Amniotic stem cell (primary cell): ENCODE measurements at places on chromosomes 6 and 20.

GRCh38 chr6:1605004-1605892 lies 4.5 kb upstream of the FOXC1 start:
- no peak for DNase-seq

GRCh38 chr20:49937027-49937929 lies 1.1 kb downstream of the RNF114 start:
- no peak for DNase-seq

- DNase-seq, result no peak
Measured at GRCh38 chr20:38325905-38326304, 20.4 kb upstream of the LBP start.

- no peak for DNase-seq
Measured at GRCh38 chr20:59350330-59351156, 50.1 kb downstream of the EDN3 start.

DNA sequence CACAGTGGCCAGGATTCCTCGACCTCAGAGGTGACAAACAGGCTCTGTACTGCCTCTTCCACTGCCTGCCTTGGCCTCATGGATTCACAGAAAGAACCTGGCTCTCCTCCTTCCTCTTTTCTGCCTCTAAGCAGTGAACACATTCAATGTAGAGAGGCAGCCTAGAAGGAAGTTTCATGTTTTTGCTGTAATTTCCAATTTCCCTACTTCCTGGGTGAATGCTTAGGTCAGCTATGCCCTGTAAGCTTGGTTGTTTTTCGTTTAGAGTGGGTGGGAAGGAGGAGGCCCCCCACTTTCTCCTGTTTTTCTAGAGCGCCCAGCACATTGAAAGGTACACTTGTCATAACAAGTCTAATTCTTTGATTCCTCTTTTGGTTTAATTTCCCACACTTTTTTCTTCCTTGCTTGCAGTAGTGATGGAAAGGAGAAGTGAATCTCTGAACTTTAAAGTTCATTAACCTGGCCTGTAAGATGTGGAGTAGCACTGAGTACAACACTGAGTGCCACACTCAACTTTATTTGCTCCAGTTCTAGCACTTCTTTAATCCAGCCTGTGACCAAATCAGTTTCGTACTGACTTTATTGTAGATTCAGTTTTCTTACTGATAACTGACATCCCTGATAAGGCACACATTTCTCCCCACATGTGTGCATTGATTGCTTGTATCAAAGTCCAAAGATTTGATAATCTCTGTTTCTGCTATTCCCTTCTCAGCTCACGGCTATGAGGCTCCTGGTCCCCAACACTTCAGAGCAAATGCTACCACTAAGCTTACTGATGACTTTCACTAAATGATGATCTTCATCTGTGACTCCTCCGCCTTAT lies 100.0 kb upstream of the MAN1A1 start:
- DNase-seq, result no peak

DNA sequence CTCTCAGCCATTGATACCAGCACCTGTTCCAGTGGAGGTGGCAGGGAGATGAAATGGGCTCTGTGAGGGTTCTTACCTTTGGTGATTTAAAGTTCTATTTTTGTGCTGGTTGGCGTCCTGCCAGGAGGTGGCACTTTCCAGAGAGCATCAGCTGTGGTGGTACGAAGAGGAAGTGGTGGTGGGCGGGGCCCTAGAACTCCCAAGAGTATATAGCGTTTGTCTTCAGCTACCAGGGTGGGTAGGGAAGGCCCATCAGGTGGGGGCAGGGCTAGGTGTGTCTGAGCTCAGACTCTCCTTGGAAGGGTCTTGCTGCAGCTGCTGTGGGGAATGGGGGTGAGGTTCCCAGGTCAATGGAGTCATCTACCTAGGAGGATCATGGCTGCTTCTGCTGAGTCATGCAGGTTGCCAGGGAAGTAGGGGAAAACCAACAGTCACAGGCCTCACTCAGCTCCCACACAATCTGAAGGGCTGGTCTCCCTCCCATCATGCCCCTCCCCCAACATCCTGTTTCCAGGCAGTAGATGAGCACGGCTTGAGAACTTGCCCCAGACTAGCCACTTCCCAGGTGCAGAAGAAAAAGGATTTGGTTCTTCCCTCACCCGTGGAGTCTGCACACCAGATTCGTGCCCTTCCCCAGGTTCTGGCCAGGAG lies 46.6 kb downstream of the MOXD1 start:
- no peak for DNase-seq
